ENCODE measurements at places on chromosomes 12 and 14.
A peak's percentile ranks its signal among the peaks of the same experiment; 100 is the strongest.

DNA sequence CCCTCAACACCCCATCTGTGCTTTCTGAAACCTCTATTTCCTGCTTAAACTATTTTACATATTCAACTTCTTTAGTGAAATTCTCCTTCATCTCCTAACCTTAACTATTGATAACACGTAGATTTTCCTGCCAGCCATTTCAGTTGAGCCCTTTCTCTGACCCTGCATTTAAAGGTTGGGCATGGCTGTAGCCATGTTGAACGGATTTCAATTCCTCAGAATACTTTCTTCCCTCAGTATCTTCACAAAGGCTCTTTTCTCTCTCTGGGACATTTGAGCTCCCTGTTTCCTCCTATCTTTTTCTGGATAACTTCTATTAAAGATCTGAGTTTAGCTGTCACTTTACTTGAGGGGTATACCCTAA, 1.2 kb downstream of the PPHLN1 start:
- no peak for DNase-seq

- no peak for DNase-seq
Measured at GRCh38 chr12:25135531-25136154, 59.3 kb downstream of the DNAI7 start.

DNA sequence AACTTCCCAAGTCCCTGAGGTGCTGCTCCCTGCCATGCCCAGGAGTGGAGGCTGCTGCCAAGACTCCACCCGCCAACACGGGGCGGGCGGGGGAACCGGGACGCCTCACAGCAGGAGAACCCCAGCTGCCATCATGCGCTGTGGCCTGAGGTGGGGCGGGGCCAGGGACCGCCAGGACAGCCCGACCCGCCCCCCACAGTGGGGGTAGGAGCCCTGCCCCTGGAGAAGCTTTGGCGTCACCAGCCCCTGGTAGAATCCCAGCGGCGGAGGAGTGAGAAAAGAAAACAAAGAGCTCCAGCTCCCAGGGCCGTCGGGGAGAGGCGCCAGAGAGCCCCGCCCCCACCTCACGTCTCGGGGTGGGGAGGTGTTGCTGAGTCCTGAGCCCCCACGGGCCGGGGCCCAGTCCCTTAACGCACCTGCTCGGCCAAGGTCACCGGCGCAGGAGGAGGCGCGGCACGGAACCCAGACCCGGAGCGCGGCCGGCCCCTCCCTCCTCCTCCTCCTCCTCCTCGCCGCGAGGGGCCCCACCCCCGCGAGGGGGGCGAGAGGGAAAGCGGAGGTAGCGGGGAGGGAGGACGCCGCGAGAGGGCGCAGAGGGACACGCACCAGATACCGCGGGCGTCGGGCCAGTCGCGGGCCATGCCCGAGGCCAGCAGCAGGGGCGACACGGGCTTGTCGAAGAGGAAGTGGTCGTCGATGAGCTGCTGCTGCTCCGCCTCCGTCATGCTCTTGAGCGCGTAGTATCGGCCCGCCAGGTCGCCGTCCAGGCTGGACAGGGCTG, 1.8 kb downstream of the CKB start:
- DNase-seq, result peak; percentile 92

DNA sequence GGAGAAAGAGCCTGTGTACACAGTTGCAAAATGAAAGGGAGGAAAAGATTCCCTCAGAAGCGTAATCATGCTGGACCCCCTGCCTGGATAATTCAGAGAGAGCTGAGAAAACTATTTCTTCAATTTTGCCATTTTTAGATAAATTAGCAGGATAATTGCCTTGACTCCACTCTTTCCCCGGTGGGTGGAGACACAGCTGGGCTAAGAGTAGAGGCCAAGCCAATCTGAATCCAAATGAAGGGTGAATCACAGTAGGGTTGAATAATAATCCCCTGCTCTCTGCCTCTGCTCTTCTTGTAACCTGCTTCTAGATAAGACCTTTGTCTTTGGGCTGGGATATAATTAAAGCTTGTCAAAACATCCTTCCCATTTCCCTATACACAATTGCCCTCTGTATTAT, 150.1 kb downstream of the CAPZA3 start:
- DNase-seq, result no peak

GRCh38 chr14:23613242-23614070, 22.7 kb upstream of the DHRS2 start:
- no peak for DNase-seq

DNA sequence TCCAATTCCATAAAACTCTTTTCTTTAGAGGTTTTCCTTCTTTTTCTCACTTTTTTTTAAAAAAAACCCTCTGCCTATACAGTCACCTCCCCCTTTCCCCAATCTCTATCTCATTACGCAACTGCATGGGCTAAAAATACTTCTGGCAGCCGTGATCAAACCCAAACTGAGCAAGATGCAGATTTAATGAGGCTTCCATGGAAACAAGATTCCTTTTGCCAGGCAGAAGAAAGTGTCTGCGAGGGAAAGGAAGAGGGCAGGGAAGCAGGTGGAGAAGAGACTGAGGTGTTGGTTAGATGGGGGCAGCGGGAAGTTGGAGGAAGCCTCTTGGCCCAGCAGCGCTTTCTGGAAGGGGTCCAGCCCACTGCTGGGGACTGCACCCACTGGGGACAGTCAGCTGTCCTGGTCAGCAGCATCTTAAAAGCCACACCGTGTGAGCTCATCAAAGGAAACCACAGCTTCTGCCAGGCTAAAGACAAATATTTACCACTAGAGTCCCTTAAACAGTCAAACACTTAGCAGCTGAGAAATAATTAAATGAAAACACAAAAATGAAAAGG, 90.4 kb downstream of the SLC8A3 start:
- DNase-seq, result no peak
